ENCODE measurements at places on chromosomes 4 and X.
A peak's percentile ranks its signal among the peaks of the same experiment; 100 is the strongest.

GRCh38 chr4:132332932-132333723 is 816.0 kb upstream of the PCDH10 start:
- no peak for DNase-seq

- DNase-seq = no peak
Observed at GRCh38 chr4:68951806-68952585, 392 bp upstream of the UGT2A3 start.

DNA sequence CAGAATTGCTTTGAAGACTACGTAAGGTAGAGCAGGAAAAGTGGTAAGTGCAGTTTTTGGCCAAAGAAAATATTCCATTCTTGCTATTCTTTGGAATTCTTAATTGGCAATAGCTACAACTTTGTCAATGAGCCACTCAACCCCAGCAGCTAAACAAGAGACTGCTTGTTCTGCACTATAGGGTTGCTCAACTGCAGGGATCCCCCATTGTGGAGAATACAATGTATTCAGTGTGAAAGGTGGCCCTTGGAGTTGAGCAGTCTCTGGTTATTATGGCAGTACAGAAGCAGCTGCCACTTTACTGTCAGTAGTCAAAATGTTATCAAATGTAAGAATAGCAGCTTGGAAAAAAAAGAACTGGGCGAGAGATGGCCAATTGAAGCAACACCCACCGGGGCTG is 808.7 kb downstream of the CENPC start:
- no peak for DNase-seq

DNA sequence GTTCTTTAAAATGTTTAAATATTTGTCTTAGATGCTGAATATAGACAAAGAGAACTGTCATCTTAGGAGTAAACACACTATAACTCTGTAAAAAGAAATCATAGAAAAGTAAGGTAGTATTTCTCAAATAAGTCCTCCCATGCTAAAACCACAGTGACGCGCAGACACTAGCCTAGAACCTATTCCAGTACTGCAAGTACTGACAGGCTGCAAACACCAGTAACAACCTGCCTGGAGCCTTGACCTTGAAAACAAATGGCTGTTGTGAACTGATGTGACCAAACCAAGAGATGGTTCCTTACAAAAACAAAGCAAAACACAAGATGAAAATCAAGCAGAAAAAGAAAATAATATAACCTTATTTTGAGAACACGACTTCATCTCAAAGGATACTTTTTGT is 8.5 kb downstream of the TIFA start:
- DNase-seq = no peak

GRCh38 chr4:44150091-44150576 is 298.5 kb downstream of the KCTD8 start:
- no peak for DNase-seq

DNA sequence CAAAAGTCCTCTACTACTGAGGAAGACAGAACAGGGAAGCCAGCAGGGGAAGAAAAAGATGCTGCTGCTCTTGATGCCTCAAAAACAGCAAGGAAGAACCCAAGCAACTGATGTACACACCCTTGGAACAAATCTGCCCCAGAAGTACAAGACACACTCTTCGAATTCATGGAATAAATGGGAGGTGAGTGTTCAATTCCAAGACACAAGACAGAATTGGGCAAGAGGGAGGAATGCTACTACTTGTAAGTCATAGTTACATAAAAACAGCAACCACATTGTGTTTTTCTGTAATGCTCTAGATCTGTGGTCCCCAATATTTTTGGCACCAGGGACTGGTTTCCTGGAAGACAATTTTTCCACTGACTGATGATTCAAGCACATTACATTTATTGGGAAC is 58.0 kb upstream of the H2AZ1 start:
- DNase-seq = no peak

DNA sequence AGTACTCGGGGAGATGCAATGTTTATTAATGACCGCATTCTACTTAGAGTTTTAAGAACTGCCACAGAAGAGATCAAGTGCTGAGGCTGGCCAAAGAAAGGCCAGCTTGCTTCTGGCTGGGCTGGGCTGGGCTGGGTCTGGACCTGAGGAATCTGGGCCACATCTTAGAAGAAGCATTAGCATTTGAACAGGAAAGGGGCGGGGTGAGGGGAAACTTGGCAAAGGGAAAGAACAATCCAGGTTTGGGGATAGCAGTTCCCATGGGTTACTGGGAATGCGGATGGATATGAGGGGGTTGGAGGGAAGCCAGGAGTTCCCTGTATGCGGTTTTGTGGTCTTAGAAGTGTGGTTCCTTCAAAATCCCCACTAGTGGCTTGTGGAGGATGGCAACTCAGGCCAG is 83.3 kb downstream of the CLDN34 start:
- DNase-seq = peak; percentile 22

GRCh38 chr4:11542952-11543351 is 114.3 kb upstream of the HS3ST1 start:
- DNase-seq = no peak

GRCh38 chr4:858831-859451 is 33.0 kb upstream of the CPLX1 start:
- no peak for DNase-seq

- no peak for DNase-seq
Observed at GRCh38 chrX:65866146-65866545, 173.7 kb downstream of the VSIG4 start.

DNA sequence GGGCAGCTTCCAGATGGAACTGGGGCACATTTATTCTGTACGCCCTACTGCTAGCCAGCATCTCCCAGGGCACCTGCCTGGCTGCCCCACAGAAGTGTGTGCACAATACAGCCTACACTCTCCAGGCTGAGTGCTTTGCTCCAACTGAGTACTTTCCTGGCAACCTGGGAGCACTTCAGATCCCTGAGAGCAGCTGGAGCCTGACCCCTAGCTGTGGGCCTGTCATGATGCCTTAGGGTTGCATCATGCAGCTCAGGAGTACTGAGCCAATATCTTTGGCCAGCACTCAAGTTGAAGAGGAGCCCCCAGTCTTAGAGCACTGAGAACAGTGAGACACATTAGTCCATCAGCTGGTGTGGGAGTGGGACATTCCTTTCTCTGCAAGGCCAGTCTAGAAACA is 321.9 kb downstream of the CFAP47 start:
- no peak for DNase-seq

- no peak for DNase-seq
Observed at GRCh38 chr4:16114546-16114945, 30.7 kb upstream of the PROM1 start.

DNA sequence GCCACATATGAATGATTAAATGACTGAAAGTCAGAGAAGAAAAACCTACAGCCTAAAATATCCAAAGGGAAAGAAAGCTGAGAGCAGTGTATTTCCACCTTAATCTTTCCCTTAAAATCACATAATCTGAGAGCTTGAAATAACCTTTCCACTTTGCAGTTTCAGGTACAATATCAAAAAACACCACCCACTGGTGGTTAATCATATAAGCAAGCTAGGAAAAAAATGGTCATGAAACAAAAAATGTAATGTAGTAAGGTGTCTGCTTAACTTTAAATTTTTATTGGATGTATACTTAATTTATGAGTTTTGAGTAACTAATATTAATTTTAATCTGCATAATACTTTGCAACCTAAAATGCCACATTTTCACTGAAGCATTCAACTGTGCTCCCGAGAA is 3.2 kb downstream of the PRDM5 start:
- DNase-seq = no peak

GRCh38 chrX:66677430-66677829 is 38.6 kb upstream of the EDA2R start:
- no peak for DNase-seq

- DNase-seq = no peak
Observed at GRCh38 chrX:100274916-100275315, 135.2 kb downstream of the PCDH19 start.

DNA sequence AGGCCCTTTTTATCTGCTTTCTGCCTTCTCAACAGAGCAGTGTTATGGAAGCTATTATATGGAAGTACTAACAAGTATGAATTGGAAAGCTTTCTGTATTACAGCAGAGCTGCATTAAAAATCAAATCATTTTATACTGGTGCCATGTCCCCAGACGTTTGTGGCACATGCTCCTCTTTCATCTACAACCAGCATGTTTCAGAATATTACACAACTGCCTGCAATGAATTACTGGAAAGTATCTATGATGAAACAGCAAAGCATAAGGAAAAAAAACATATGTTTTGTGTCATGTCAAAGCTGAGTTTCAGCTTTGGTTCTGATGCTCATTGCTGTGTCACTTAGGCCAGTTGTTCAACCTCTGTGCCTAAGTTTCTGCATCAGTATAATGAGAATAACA is 576.8 kb downstream of the GBA3 start:
- DNase-seq = no peak

GRCh38 chrX:145475725-145476124 is 228.4 kb downstream of the SPANXN1 start:
- no peak for DNase-seq
